Activated naive CD8-positive, alpha-beta T cell treated with anti-CD3 and anti-CD28 coated beads, Interleukin-2, amount 50 U/mL, for 16 hours (primary cell): ENCODE measurements at places on chromosomes 11 and 22.

DNA sequence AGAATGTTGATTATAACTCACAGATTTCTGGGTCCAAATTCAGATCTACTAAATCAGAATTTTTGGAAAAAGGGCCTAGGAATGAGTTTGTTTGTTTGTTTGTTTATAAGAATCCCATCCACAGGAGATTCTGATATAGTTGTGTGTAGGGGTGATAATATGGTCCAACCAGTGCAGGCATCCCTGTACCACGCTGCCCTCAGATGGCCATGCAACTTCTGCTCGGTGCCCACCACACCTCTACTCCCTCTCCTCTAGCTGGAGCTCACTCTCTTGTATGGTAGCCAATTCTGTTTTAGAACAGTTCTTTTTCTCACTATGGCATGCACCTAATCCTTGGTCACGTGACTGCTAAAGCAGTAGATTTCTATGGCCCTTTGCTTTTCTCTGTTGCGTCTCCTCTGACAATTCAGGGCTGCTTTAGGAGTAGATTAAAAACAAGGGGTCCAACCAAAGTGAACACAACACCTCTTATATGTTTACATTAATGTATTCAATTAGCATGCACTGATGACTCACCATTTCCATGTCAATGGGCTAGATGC is 103.3 kb upstream of the KCNA4 start:
- DNase-seq, result no peak

GRCh38 chr11:45082744-45083543 is 63.5 kb upstream of the PRDM11 start:
- no peak for DNase-seq

DNA sequence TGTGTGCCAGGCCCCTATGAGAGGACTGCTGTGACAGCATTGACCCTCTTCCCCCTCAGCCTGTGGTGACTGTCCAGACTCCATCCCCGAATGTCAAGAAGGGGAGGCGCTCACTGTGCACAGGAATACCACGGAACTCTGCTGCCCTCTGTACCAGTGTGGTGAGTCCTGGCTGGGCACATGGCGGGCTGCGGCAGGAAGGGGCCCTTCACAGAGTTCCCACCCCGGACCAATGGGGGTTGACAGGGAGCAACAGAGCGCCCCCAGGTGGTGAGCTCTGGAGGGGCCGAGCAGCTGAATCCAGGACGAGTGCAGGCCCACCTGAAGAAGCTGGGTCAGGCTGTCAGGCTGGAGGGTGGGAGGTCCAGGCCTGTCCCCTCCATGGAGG is 83.8 kb upstream of the MYOD1 start:
- DNase-seq, result no peak

DNA sequence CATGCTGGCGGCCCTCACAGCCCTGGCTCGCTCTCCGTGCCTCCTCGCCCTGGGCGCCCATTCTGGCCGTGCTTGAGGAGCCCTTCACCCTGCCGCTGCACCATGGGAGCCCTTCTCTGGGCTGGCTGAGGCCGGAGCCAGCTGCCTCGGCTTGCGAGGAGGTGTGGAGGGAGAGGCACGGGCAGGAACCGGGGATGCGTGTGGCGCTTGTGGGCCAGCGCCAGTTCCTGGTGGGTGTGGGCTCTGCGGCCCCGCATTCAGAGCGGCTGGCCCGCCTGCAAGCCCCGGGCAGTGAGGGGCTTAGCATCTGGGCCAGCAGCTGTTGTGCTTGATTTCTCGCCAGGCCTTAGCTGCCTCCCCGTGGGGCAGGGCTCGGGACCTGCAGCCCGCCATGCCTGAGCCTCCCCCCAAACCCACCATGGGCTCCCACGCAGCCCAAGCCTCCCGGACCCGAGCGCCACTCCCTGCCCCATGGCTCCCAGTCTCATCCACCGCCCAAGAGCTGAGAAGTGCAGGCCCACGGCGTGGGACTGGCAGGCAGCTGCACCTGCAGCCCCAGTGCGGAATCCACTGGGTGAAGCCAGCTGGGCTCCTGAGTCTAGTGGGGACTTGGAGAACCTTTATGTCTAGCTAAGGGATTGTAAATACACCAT is 163.4 kb upstream of the LRRC4C start:
- DNase-seq, result no peak

- no peak for DNase-seq
Measured at GRCh38 chr22:50606165-50606945, 5.8 kb downstream of the MAPK8IP2 start.

DNA sequence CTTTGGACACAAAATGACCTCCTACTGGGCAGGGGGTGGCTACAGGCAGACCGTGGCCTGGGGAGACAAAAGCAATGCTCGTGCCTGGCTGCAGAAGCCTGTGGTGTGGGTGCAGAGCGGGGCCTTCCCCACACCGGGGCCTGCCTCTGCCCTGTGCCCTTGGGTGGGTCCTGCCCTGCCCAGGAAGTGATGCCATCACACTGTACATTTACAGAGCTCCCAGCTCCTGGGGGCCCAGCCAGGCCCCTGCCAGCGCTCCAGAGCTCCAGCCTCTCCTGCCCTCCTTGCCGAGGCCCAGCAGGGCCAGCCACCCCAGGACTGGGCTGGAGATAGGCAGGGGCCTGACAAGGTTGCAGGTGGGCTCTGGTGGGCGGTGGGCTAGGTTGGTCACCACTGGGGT is 40.1 kb downstream of the MUC5B start:
- no peak for DNase-seq

DNA sequence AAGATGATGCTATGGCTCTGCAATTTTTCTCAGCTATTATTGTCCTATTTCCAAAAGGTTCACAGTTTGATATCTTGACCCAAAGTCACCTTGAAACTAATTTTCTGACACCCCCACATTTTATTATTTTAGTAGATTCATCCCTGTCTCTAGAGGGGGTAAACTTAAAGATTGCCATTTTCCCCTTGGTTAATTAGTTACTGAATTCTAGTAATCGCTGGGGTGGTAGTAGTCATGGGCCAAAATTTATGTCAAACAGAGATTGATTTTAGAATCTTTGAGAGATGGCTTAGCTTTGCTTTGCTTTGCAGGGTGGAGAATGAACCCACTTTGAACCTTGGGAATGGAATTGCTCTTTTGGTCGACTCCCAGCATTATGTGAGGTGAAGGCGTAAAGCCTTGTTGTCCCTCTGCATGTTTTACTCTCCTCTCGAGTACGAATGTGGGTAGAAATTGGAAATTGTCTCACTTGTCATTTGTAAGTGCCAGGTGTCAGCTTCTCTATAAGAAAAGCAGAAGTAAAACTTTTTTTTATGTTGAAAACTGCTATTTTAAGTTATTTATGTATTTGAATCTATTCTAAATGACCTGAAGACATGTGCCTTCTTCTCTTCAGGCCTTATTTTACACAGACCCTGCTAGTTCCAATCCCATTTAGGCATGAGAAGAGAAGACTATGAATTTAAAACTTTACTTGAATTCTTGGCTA is 42.4 kb upstream of the RCE1 start:
- DNase-seq, result no peak
